H54 (cell line): ENCODE measurements at places on chromosomes 1 and 21.

DNA sequence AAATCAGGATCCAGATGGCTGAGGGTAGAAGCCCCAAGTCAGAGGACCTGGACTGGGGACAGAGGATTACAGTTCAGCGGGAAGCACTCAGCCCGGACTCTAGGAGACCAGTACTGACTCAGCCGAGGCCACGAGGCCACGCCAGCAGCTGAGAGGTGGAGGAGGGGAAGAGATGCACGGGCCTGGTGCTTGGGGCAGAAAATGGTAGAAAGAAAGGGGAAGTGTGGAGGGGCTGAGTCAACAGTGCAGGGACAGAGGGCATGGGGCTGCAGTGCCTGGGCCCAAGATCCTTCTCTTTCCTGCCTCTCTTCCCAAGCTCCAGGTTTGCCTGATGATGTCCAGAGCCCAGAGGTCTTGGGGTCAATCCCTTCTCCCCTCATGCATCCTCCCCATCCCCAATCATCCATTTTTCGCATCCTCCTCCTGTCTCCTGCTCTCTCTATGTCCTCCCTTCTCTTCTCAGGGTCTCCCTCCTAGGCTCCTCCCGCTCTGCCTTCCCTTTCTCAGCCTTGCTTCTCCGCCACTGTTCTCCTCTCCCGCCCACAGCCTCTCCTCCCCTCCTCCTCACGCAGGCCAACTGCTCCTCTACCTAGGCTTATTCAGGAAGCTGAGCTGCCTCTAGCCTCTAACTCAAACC lies 7.7 kb downstream of the ARHGEF2 start:
- peak; percentile 88 for DNase-seq

DNA sequence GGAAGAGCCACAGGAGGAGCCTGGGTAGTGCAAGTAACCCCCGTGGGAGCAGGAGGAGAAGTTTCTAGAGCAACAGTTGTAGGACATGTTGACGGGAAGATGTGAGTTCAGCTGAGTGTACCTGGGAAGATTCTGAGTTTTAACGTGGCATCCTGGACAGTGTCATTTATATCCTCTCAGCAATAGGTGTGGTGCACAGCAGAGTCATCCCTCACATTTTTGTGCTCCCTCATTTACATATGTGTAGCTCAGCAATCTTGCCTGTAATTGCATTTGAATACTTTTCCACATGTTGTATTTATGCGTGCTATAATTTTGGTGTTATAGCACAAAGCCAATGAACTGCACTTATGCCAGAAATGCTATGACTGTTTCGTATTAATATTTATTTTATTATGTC lies at the start of gene KRTAP13-3:
KRTAP13-3 (minus strand) TSS at position 101 of the 400 bp plus-strand sequence; CDS start at position 87, 14 bp downstream.
- DNase-seq, result no peak

DNA sequence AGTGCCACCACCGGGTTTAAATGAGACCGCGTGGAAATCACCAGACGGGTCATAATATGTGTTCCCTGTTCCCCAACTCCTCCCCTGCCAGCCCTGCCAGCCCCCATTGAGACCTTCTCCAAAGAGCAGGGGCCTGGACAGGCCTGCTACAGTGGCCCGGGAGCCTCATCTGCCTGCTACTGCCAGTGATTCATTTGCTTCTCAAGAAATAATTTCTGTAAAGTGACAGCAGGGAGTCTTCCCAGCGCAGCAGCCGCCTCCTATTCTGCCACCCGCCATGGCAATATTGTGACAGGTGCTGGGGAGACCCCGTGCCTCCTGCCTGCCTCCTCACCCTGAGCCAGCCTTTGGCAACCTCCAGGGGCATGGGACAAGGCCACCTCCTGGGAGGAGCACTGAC lies 8.9 kb downstream of the IFFO2 start:
- no peak for DNase-seq

- DNase-seq, result no peak
Measured at GRCh38 chr1:67250051-67250653, 57.5 kb upstream of the IL12RB2 start.

DNA sequence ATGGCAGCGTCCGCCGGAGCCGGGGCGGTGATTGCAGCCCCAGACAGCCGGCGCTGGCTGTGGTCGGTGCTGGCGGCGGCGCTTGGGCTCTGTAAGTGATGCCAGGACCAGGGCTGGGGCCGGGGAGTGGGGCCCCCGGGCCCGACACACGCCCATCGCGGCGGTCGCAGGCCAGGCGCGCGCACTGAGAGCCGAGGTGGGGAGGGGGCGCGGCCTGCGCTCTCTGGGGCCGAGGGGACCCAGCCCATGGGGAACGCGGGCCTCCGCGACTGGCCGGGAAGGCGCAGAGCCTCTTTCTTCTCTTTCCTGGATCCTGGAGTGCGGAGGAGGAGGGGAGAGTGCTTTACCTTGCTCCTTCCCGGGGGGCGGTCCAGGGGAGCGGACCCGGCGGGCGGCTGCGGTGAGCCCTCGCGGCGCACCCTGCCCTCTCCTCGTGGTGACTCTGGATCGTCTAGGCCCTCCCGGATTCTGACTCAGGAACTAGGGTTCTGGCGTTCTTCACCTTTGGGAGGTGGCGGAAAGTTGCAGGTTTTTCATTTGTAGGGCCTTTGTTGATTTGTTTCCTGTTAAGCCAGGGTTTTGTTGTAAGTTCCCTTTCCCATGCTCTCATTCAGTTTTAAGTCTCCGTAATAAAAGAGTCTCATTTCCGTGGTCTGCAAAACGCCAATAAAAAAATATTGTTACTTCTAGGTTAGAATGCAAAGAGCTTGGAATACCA lies 529 bp downstream of the MPZL1 start:
- DNase-seq, result peak; percentile 58

DNA sequence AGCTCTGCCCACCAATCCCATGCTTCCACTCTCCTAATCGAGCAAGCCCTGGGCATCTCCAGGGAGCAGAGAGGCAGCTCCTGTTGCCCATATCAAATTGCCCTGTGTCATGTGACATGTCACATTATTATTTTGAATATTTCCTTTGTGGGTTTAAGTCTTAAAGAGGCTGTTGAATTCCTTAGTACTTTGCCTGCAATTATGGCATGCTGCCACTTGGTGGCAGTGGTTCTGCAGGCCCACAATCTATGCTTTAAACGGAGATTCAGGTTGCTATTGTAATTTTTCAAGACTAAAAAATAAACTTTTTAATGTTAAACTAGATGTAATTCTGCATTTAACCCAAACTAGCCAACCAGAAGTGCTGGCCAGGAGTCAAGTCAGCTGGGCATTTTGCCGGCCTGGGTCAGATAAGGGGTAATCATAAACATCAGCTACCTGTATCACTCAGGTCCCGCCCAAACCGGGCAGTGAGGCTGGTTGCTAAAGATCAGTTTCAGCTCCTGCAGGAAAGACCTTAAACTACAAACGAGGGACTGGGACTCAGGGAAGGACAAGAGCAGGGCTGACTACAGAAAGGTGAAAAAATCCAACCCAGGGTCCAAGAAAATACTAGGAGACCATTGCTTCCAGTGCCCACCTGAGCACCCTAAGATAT lies 37.3 kb upstream of the ARHGEF16 start:
- no peak for DNase-seq

GRCh38 chr1:26284597-26285347 lies 4.9 kb downstream of the SH3BGRL3 start:
- peak; percentile 82 for DNase-seq

GRCh38 chr1:22239378-22239777 lies 96.5 kb upstream of the WNT4 start:
- DNase-seq, result no peak

DNA sequence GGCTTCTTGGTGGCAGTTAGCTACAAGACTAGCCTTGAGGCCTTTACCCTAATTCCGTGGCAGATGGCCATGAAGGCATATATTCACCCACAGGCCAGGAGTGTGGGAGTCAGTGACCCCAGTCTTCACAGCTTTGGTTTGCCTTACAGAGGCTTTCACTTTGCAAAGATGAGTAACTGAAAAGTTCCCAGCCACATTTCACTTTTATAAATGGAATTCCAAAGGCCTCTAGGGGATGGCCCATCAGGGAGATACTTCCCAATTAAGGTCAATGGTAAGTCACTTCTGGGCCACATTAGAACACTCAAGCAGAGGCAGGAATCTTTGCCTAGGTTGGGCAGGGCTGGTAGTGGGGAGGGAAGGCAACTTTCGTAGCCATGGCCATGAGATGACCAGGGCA lies 13.1 kb upstream of the HEYL start:
- DNase-seq, result no peak

DNA sequence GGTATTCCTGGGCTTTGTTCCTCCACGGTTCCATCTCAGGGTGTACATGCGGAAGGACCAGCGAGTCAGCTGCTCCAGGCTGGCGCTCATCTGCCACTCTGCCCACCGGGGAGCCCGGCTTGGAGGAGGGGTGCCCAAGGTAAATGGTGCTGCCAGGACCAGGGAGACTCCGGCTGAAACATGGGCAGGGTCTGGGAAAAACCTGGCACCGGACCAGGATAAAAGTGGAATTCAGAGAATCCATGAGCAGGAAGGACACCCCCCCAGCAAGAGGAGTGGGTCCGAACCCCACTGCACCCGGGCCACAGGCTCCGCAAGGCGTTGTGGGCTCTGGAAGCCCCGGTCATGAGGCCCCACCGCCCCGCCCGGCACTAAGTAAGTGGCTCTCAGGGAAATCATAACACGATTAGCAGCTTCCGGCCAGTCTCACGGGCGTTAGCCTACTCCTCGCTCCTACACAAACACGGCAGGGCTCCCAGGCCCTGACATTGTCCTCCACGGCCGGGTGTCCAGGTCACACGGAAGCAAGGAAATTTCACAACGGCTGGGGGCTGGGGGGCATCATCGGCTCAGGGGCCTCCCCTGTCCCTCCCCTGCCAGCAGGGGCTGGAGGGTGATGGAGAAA lies 21.1 kb downstream of the MEGF6 start:
- DNase-seq, result no peak
